Type B pancreatic cell (in vitro differentiated cells): ENCODE measurements at places on chromosomes 6 and 20. TPM values are rescaled to one million over a fixed set of nuclear protein-coding genes. Genes with fewer than 3 reads are reported as not detected.

DNA sequence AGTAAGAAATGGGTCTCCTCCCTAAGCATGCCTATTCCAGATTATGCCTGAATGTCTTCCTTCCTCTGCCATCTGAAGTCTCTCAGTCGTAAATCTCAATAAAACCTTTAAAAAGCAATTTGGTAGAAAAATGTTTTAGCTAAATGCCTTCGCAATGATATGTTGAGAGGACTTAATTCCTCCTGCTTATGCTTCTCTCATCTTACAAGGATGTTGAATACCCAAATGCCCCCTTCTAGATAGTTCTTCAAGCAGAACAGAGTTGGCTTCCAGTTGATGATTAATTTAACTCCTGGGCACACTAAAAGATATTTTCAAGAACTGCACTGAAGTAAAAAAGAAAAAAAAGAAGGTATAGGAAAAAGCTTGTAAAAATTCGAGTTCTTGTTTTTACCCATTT is 275.0 kb upstream of the SPTLC3 start:
- no peak for DNase-seq
- no peaks in the 10 kb centered on the region for H3K27me3 ChIP-seq
- H3K4me3 ChIP-seq = no peak overlapping the region
- no peaks in the 10 kb centered on the region for H3K36me3 ChIP-seq
- H3K4me1 ChIP-seq = no peaks in the 10 kb centered on the region
- no peak overlapping the region for H3K27ac ChIP-seq

CD93 gene
- total RNA-seq = 0.05 TPM in 1 of 2 replicates, not detected in the other

GRCh38 chr6:31096215-31096614 is 16.2 kb downstream of the C6orf15 start:
- no peak for DNase-seq
- H3K4me1 ChIP-seq = no peaks in the 10 kb centered on the region
- no peak overlapping the region for H3K27ac ChIP-seq

GRCh38 chr20:9300534-9300933 is 213.9 kb upstream of the LAMP5 start:
- no peak for DNase-seq
- H3K36me3 ChIP-seq = peaks cover 3% of the 10 kb centered on the region
- no peaks in the 10 kb centered on the region for H3K27me3 ChIP-seq
- no peak overlapping the region for H3K4me3 ChIP-seq
- peaks cover 19% of the 10 kb centered on the region for H3K4me1 ChIP-seq

CRISP2 gene
- 0.48 and 0.58 TPM in 2 replicates for total RNA-seq

FAM110A gene
- 14.3 and 26.7 TPM in 2 replicates for total RNA-seq

DNA sequence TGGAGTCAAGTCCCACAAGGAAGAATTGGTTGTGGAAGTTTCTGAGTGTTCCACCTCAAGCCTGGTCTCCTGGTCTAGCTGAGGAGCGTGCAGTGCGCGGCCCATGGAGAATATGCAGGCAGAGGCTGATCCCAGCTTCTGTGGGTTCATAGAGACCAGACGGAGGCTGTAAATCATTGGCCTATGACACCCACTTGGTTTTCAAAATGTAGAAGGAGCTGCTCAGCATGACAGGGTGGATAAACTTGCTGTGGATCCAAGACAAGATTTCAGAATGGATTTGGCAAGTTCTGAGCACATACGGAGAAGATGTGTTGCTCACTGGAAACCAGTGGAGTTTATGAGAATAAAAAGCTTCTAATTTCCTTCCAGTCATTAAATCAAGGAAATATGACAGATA is 744 bp downstream of the KIF25 start:
- H3K4me3 ChIP-seq = no peak overlapping the region
- DNase-seq = no peak
- H3K27me3 ChIP-seq = peaks cover 5% of the 10 kb centered on the region
- H3K36me3 ChIP-seq = no peaks in the 10 kb centered on the region
- peaks cover 5% of the 10 kb centered on the region for H3K4me1 ChIP-seq
- H3K27ac ChIP-seq = no peak overlapping the region

DNA sequence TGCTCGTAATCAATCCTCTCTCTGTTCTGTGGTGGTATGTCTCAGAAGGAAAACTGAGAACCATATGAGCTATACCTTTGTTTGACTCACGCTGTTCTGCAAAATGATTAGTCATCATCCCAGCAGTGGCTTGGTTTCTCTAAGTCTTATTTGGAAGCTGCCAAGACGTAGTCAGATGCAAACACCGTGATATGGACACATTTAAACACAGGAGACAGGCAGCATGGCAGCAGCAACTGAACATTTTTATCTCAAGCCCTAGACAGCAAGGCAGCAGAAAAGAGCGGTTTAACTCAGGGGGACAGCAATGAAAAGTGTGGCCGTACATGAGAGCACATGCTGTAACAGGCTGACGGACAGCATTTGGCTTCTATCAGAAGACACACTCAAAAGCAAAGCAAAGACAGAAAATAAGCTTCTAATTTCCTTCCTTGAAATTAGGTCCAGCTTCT is 1295.1 kb downstream of the EPHA7 start:
- no peaks in the 10 kb centered on the region for H3K36me3 ChIP-seq
- peaks cover 18% of the 10 kb centered on the region for H3K4me1 ChIP-seq
- no peak overlapping the region for H3K4me3 ChIP-seq
- H3K27ac ChIP-seq = peak overlapping the region; percentile 5
- no peak for DNase-seq

DNA sequence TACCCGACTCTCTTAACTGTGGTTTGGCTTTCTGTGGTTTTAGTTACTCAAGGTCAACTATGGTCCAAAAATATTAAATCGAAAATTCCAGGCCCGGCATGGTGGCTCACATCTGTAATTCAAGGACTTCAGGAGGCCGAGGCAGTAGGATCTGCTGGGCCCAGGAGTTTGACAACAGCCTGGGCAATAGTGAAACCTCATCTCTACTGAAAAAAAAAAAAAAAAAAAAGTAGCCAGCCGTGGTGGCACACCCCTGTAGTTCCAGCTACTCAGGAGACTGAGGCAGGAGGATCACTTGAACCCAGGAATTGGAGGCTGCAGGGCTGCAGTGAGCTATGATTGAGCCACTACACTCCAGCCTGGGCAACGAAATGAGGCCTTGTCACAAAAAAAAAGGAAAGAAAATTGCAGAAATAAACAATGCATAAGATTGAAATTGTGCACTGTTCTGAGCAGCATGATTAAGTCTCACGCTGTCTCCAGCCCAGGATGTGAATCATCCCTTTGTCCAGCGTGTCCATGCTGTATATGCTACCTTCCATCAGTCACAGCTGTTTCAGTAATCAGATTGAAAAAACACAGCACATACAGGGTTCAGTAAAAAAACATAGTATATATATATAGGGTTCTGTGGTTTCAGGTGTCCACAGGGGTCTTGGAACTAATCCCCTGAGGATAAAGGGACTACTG is 40.7 kb downstream of the RGS17 start:
- no peak overlapping the region for H3K4me3 ChIP-seq
- DNase-seq = no peak
- peaks cover 8% of the 10 kb centered on the region for H3K4me1 ChIP-seq
- H3K27me3 ChIP-seq = no peaks in the 10 kb centered on the region

CHRNA4 gene
- total RNA-seq = 1.8 and 9.1 TPM in 2 replicates

PXMP4 gene
- total RNA-seq = 10.3 and 12.2 TPM in 2 replicates

BPIFA1 gene
- 0.69 and 0.97 TPM in 2 replicates for total RNA-seq

- H3K4me3 ChIP-seq = peak overlapping the region; percentile 91
- no peak for DNase-seq
- peaks cover 3% of the 10 kb centered on the region for H3K4me1 ChIP-seq
- peaks cover 67% of the 10 kb centered on the region for H3K27me3 ChIP-seq
Observed at GRCh38 chr20:2524709-2525506, 11.5 kb upstream of the TMC2 start.

DNA sequence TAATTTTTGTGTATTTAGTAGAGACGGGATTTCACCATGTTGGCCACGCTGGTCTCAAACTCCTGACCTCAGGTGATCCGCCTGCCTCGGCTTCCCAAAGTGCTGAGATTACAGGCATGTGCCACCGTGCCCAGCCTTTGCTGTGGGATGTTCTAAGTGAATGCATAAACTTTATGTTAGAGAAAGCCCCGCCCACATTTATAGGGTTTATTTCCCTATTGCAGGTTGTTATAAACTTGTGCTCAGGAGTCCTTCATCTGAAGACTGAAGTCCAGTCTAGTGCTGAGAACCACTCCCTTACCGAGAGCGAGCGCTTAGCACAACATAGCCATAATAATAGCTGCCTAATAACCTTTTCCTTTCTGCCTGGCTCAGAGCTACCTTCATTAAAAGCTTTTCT is 75.4 kb upstream of the ZNF217 start:
- no peak overlapping the region for H3K4me3 ChIP-seq
- H3K36me3 ChIP-seq = no peaks in the 10 kb centered on the region
- H3K27me3 ChIP-seq = no peaks in the 10 kb centered on the region
- H3K4me1 ChIP-seq = peaks cover 4% of the 10 kb centered on the region
- no peak overlapping the region for H3K27ac ChIP-seq

TRIM40 gene
- 0.17 TPM in 1 of 2 replicates, not detected in the other for total RNA-seq

PARD6B gene
- 27.7 and 50.0 TPM in 2 replicates for total RNA-seq

NKAIN2 gene
- 0.81 and 1.7 TPM in 2 replicates for total RNA-seq

DNA sequence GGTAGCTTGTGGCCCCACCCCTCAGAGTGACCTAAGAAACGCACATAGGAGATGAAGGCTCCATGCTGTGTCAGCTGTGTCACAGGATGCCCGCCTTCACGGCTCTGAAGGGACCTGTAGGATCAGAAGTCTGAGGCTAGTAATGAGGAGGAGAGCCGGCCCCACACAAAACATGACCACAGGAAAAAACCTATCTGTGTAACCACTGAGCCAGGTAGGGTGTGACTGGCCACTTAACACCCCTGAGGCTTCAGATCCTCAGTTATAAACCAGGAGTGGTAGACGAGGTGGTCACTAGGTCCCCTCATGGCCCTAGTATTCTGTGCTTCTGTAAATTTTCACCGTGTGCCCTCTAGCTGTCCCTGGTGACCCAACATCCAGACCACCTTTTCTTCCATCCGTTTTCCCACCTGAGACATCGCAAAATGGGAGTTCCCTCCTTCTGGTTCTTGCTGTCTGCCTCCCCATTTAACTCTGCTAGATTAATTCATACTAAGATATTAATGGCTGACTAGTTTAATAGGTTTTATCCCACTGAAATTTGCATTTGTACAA is 52.8 kb downstream of the TBC1D7 start:
- DNase-seq = no peak
- peaks cover 8% of the 10 kb centered on the region for H3K36me3 ChIP-seq
- H3K27ac ChIP-seq = no peak overlapping the region
- H3K4me3 ChIP-seq = no peak overlapping the region
- no peaks in the 10 kb centered on the region for H3K4me1 ChIP-seq

SLC22A2 gene
- total RNA-seq = not detected in 2 replicates

DNA sequence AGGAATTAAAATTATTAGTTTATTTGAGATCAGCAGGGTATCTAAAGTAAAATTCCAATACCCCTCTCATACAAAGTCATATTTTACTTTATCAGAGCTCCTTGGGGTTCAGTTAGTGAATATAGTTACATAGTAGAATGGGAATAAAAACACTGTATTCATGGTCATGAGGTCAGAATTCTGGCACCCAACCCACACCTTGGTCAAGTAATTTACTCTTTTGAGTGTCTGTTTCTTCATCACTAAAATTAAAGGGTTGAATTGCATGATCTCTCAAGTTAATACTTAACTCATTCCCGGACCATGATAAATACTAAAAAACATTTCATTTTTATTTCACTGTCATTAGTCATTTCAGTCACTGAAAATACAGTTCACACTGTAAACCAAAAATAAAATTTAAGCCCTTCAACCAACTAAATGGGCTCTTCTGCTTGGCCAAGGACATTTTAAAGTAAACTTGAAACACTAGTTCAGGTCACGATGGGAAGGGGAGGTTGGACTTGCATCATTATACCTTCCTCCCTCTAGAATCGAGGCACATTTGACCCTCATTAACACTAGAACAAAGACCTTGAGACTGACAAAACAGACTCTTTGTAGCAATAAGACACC is 21.1 kb upstream of the HLA-DRB1 start:
- H3K36me3 ChIP-seq = no peaks in the 10 kb centered on the region
- H3K27ac ChIP-seq = no peak overlapping the region

RBM24 gene
- total RNA-seq = 0.88 and 4.2 TPM in 2 replicates

DNA sequence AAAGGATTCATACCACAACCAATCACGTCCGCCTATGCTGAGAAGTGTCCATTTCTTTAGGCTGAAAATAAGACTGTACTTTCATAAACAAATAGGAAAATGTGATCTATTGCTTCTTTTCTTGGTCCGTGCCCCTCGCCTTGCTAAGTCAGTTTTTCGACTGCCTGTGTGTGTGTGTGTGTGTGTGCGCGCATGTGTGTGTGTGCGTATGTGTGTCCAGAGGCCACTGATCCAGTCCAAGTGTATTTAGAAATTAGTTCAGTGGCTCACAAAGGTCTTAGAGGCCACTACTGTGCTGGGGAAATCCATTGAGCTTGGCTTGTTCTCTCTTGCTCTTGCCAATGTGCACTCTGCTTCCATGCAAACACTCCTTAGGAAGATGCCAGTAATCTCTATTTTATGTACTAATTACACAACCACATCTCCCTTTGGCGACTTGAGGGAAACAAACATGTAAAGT is 50.5 kb downstream of the SLC22A23 start:
- H3K4me1 ChIP-seq = peaks cover 65% of the 10 kb centered on the region
- H3K4me3 ChIP-seq = peak overlapping the region; percentile 53
- H3K27ac ChIP-seq = peak overlapping the region; percentile 52
- DNase-seq = no peak
- H3K36me3 ChIP-seq = peaks cover 32% of the 10 kb centered on the region
- no peaks in the 10 kb centered on the region for H3K27me3 ChIP-seq

HLA-DMB gene
- 0.43 and 0.80 TPM in 2 replicates for total RNA-seq

DNA sequence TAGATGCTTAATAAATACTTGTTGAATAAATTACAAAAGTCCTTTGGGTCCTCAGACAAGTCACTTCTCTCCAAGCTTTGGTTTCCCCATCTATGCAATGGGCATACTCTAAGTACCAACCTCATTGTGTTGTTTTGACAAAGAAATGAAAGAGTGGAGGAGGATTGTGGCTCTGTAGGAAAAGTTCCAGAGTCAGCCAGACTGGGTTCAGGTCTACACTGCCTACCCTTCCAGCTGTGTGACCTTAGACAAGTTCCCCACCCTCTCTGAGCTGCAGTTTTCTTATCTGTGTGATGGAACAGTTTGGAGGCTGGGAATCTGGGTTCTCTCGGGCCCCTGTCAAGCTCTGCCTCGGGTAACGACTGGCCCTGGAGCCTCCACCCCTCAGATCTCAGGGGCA is 53.9 kb downstream of the SNAI1 start:
- no peaks in the 10 kb centered on the region for H3K27me3 ChIP-seq
- no peak for DNase-seq
- H3K4me3 ChIP-seq = no peak overlapping the region
- H3K36me3 ChIP-seq = no peaks in the 10 kb centered on the region

DNA sequence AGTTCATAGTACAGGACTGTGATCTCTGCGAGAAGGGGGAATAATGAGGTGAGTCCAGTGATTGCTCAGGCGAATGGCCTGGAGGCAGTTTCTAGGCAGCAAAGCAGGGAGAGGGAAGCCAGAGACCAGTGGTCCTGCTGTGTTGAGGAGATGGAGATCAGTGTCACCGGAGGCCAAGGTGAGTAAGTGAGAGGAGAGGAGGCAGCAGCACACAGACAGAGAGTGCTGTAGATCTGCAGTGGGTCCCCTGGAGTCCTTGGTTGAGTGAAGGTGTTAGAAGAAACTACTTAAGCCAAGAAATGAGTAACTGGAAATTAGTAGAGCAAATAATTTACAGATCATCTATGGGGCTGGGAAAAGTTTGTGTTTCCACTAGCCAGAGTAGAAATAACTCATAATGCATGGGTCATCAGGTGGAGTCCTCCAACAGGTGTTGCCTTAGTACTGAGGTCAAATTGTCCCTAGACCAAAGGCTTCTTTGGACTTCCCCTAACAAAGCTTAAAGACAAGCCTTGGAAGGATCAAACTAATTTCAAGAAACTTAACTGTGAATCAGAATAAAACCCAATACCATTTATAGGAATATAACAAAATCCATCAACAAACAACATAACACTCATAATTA is 13.6 kb downstream of the HEBP2 start:
- DNase-seq = no peak
- H3K27me3 ChIP-seq = no peaks in the 10 kb centered on the region
- no peak overlapping the region for H3K4me3 ChIP-seq
- peaks cover 53% of the 10 kb centered on the region for H3K36me3 ChIP-seq
- H3K27ac ChIP-seq = no peak overlapping the region
- no peaks in the 10 kb centered on the region for H3K4me1 ChIP-seq

ZKSCAN4 gene
- total RNA-seq = 7.8 TPM in 2 replicates

LYRM4 gene
- 25.2 and 39.5 TPM in 2 replicates for total RNA-seq
